ENCODE measurements at places on chromosomes 7 and 10.

GRCh38 chr7:16524332-16524731 is 2.3 kb upstream of the LRRC72 start:
- DNase-seq: no peak

GRCh38 chr7:153422291-153423209 is 629.6 kb upstream of the DPP6 start:
- peak; percentile 1 for DNase-seq

- DNase-seq: no peak
Observed at GRCh38 chr7:17599733-17600339, 301.4 kb downstream of the AHR start.

DNA sequence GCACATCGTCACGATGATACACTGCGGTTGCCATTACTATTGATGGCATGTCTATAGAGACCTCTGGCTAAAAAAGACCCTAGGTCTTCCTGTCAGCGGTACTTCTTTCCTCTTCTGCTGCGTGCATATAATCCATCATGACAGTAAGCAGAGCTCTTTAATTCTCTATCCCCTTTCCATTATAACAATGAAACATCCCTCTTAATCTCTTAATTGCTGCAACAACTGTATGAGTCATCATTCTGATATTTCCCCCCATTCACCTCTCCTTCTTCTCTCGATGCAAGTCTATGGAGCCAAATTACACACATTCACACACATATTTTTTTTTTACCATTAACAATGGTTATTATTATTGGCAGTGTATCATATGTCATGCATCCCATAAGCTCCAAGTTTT is 45.2 kb upstream of the AKR1E2 start:
- DNase-seq: no peak

GRCh38 chr10:66167816-66168215 is 758.0 kb upstream of the LRRTM3 start:
- DNase-seq: no peak

- no peak for DNase-seq
Observed at GRCh38 chr10:77959384-77959783, 32.8 kb upstream of the DLG5 start.

GRCh38 chr7:36312064-36312914 is 77.4 kb upstream of the ANLN start:
- no peak for DNase-seq

DNA sequence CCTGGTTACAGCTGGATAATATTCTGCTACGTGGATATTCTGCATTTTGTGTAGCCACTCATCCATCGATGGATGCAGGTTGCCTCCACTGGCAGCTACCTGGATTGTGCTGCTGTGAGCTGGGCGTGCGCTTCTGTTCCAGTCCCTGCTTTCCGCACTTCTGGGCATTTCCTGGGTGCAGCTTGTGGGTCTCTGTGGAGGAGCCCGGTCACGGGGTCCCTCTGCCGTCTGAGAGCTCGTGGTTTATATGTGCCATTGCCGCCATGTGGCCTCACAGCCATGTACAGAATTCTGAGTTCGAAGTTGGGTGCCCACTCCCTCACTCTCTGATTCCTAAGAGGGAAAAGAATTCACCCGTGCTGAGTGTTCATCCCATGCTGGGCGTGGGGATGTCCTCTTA is 38.3 kb downstream of the JAKMIP3 start:
- DNase-seq: no peak

DNA sequence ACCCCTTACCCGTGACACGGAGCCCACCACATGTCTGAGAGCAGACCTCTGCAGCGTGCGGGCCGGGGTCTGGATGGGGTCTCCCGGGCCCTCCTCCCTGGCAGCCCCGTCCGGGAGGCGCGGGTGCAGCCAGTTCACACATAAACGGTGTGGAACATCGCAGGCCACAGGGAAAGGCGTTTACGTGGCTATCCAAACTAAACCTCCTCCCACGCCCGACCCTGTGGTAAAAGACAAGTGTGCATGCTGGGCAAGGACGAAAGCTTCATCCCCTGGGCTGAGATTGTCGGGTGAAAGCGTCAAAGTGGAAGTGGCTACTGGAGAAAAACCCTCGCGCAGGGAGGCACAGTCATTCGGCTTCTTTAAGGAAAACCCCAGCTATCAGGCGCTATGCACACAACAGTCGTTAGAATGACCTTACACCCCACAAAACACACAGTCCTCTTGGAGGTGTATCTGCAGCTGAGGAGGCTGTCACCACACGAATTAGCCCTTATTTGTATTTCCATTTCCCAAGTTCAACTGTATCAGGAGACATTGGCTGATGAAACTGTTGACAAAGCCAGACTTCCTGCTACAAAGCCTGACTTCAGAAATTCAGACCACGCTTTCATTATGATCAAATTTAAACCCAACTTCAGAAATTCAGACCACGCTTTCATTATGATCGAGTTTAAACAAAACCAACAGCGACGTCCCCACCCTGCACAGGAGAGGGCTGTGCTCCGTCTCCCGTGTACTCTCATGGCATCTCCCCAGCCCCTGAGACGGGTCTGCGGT is 15.3 kb downstream of the GPER1 start:
- DNase-seq: peak; percentile 33

- no peak for DNase-seq
Observed at GRCh38 chr7:7959979-7960670, 8.5 kb upstream of the GLCCI1 start.

DNA sequence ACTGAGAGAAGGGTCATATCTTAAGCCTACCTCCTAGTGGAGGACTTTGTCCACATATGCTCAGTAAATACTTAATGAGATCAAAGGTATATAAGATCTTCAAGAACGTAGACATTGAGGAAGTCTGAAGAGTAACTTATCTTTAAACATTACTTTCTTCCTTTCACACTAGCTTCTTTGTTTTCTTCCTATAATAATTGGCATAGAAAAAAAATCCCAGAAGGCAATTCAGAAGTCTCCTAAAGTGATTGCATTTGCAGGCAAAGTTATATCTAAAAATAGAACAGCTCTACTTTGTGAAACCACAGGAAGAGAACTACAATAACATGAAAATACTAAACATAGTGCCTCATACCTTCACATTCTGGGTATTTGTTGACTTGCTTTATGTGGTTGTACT is 150.4 kb downstream of the PPP1R3A start:
- DNase-seq: no peak

- DNase-seq: no peak
Observed at GRCh38 chr7:107746006-107746405, 2.1 kb downstream of the CBLL1 start.

DNA sequence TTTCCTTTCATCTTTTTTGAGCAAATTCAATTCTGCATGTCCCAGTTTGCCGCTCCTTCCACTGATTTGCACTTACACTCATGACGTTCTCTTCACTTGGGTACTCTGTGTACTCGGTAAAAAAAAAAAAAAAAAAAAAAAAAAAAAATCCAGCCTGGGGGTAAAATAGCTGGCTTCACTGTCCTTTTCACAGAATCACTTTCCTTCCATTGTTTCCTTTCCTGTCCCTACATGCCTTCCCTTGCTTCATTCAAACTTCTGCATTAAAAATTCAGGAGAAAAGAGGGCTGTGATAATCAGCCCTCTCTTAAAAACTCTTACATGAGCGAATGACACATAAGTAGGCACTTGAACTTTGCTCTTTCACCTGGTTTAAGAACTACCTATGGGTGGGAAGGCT is 8.7 kb downstream of the ANKRD1 start:
- DNase-seq: no peak

DNA sequence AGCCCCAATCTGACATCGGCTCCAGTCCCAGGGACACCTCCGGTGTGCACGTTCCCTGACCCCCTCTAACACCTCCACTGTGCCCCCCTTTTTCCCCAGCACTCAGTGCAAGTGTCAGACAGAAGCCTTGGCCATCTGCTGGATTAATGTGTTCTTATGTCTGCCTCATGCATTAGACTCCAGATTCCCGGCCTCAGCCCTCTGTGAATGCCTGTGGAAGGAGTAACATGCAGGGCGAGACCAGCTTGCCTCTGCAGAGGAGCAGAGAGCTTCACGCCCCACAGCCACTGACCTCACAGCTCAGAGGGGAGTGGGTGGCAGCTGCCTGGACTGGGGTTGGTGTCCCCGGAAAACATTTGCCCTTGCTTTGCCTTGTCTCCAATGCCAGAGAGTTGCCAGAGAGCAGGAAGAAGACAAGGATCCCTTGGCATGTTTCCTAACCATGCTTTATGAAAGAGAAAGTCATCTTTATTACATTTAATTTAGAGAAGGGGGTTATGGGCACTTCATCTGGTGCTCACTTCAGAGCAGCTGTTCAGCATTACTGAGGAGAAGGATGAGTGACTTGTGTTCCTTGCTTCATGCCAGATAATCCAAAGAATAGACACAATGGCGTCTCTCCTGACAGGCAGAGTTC is 91.6 kb upstream of the CXCL12 start:
- no peak for DNase-seq

DNA sequence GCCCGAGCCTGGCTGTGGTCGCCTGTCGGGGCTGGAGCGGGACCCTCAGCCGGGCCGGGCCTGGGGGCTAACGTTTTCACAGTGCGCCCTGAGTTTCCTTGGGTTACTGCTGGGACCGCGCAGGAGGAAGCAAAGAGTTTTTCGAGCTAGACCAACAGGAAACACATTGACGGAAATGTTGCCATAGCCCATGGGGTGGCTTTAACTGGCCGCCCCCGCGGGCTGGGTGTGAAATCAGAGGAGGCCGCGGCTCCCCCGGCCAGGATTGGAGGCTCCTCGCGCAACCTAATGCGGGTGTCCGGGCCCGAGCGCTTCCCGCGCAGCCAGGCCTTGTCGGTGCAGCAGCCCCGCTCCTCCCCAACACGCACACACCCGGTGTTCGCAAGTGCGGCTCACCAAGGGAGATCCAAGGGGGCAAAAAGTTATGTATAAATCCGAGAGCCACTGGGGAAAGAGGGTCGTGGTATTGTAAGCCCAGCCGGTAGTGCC is 1.9 kb downstream of the HHEX start:
- peak; percentile 96 for DNase-seq

- no peak for DNase-seq
Observed at GRCh38 chr7:107396081-107396480, 73.8 kb upstream of the GPR22 start.

GRCh38 chr10:74589226-74589673 is 237.2 kb upstream of the KAT6B start:
- peak; percentile 2 for DNase-seq

DNA sequence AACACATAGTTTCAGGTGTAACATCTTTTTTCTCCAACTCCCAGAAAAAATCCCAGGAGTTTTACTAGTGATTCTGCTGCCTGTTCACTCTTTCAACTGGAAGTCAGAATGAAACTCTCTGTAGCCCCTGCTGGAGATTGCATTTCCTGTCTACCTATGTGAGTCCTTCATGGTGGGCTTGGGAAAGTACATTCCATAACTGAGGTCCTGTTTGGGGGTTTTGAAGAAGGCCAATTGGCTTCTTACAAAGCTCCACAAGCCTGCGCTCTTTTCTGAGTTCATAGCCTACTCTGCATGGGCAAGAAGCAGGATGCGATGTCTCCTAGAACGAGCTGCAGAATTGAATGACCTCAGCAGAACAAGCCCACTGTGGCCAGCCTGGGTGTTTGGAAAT is 86.7 kb downstream of the LYZL2 start:
- no peak for DNase-seq

DNA sequence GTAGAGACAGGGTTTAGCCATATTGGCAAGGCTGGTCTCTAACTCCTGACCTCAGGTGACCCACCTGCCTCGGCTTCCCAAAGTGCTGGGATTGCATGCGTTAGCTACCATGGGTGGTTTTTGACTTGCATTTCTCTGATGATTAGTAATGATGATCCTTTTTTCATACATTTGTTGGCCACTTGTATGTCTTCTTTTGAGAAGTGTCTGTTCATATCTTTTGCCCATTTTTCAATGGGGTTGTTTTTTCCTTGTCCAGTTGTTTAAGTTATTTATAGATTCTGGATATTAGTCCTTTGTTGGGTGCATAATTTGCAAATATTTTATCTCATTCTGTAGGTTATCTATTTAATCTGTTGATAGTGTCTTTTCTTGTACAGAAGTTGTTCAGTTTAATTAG is 4.3 kb upstream of the OR13A1 start:
- no peak for DNase-seq

DNA sequence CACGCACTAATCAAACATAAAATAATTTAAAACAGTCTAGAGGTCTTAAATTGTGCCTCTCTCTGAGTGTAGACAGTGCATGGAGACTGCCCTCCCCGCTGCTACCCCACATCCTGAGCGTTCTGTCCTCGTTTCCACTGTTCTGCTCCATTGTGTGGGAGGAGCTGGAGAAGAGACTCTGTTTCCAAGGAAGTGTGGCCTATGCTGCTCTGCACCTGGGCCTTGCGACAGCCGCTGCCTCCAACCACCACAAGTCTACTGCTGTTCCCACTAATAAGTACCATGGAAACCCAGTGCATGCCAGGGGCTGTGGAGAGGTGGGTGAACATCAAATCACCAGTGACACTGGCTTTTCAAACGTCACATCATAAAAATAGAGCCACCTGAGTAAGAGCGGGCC is 19.6 kb downstream of the NRG3 start:
- no peak for DNase-seq

- DNase-seq: no peak
Observed at GRCh38 chr10:84179059-84179710, 5.6 kb downstream of the GPR15LG start.

DNA sequence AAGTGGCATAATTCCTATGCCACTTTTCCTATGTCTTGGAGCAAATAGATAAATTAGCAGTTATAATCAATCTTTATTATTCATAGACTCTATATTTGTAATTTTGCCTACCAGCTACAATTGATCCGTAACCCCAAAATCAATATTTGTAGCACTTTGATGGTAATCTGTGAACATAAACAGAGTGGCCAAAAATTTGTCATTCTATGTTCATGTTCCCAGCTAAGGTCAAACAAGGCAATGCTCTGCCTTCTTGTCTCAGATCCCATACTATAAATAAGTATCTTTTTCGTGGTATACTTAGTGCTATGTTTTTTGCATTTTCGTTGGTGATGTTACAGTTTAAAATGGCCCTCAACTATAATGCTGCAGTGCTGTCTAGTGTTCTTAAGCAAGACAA is 228.5 kb downstream of the FZD1 start:
- no peak for DNase-seq

DNA sequence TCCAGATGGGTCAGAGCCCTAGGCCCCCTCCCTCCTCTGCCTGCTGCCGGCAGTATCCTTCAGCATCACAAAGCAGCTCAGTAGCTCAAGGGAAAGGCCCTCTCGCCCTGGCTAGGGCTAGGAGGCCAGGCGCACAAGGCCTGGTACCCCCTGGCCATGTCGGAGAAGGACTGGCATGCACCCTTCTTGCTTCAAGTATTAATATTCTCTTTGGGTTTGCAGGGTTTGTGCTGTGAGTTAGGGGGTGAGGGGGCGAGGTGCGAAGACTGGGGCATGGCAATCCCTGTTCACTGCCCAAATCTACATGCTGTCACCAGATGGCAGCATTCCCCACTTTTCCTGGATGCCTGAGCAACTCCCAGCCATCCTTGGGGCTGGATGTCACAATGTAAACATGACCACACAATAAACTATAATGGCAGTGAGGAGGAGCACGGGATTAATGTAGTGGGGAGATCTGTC is 105.2 kb downstream of the NEURL1 start:
- DNase-seq: peak; percentile 65

GRCh38 chr10:43215758-43216455 is 51.0 kb downstream of the RASGEF1A start:
- DNase-seq: no peak

All from suppressor macrophage (primary cell).